ENCODE measurements at places on chromosomes 5 and 9.

- DNase-seq = no peak
Measured at GRCh38 chr5:142874540-142874939, 104.4 kb downstream of the ARHGAP26 start.

DNA sequence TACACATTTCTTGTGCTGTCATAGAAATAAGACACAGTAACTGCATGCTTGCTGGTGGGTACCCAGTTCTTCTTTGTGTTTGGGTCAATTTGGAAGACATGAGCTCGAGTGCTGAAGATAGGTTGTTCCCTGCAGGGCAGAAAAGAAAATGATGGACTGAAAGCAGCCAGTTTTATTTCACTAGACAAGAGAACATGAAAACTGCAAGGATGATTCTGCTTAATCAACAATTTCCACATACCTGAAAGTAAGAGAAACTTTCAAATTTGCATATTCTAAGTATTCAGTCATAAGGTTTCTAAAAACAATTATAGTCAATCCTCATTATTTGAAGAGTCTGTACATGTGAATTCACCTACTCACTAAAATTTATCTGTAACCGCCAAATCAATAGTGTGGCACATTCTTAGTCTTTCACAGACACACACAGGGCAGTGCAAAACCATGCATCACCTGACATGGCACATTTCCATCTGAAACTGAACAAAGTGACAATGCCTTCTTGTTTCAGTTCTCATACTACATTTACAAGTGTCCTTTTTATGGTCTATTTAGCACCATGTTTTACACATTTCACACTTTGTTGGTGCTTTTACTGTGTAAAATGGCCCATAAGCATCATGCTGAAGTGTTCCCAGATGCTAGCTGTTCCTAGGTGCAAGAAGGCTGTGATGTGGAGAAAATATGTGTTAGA, 56.9 kb downstream of the HOMER1 start:
- DNase-seq = no peak

DNA sequence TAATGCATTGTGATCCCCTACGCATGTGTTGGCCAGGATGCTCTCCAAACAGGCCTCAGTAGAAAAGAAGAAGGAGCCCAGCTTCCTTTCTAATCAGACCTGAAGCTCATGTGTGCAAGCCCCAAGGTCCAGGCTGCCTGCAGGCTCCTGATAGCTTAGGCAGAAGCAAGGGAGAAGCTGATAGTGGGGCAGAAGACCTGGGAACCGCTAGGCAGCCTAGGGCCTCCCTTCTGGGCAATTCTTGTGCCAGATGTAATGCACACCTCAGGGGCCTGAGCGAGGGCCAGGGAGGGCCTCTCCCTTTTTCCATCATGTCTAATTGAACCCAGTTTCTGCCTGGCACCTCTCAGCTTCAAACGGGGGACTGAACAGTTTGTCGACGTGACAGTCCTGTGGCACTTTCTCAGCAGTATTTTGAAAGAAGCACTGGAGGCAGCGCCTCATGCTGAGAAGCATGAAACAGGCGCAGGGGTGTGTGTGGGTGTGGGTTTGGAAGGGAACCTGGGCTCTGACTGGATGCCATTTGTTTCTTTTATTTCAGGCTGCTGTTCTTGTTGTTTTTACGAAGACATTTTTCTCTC, 212.8 kb downstream of the PIK3R1 start:
- DNase-seq = no peak

GRCh38 chr9:335373-335772, 120.7 kb downstream of the DOCK8 start:
- no peak for DNase-seq

DNA sequence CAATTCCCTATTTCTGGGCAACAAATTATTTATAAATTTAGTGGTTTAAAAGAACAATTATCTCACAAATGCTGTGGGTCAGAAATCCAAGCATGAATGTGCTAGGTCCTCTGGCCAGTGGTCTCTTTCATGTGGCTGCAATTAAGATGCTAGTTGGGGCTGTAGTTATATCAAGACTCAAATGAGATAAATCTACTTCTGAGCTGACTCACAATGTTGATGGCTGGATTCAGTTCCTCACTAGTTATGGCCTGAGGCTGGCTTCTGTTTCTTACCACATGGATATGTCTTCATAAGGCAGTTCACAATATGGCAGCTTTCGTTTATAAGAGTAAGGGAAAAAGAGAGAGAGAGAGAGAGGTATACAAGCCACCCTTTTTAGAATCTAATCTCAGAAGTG, 717.0 kb downstream of the PRELID2 start:
- no peak for DNase-seq

DNA sequence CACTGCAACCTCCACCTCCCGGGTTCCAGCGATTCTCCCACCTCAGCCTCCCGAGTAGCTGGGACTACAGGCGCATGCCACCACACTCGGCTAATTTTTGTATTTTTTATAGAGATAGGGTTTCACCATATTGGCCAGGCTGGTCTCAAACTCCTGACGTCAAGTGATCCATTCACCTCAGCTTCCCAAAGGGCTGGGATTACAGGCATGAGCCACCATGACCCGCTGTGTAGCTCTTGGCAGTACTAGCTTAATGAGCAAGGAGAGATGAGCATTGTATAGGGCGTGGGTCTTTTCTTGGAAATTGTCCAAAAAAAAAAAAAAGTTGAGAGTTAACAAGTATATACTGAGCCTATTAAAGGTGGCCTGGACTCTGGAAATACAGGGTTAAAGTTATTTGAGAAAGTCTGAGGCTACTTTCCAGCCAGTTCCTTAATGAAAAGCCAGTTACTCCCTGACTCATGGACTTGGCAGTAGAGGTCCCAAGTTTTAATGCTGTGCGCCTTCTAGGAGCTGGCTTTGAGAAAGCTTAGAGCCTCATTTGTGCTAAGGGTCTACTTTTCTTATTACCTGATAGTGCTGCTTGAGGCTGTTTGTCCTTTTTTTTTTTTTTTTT, 4.2 kb upstream of the FGF18 start:
- DNase-seq = no peak

- DNase-seq = no peak
Measured at GRCh38 chr9:28293369-28294090, 720.2 kb upstream of the C9orf72 start.

GRCh38 chr9:1929722-1930244, 85.4 kb upstream of the SMARCA2 start:
- peak; percentile 14 for DNase-seq

GRCh38 chr5:43985411-43985810, 382.4 kb downstream of the NNT start:
- no peak for DNase-seq

GRCh38 chr5:65127161-65127901, 354.4 kb downstream of the ADAMTS6 start:
- no peak for DNase-seq

DNA sequence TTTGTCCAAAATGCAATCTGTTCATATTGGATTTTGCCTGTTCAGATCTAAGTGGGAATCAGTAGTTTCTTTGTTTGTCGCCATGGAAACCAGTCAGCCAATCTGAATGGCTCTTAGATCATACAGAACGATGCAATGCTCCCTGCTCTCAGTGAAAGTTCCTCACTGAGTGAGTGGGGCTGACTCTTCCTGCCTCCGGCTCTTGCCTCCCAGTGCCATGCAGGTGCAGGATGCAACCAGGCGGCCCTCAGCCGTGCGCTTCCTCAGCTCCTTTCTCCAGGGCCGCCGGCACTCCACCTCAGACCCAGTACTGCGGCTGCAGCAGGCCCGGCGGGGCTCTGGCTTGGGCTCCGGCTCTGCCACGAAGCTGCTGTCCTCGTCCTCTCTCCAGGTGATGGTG, at the start of gene PTPDC1:
Gene PTPDC1 (plus strand): TSS at position 151 of the 400 bp plus-strand sequence. CDS start 67 bp downstream, at position 218.
- no peak for DNase-seq

DNA sequence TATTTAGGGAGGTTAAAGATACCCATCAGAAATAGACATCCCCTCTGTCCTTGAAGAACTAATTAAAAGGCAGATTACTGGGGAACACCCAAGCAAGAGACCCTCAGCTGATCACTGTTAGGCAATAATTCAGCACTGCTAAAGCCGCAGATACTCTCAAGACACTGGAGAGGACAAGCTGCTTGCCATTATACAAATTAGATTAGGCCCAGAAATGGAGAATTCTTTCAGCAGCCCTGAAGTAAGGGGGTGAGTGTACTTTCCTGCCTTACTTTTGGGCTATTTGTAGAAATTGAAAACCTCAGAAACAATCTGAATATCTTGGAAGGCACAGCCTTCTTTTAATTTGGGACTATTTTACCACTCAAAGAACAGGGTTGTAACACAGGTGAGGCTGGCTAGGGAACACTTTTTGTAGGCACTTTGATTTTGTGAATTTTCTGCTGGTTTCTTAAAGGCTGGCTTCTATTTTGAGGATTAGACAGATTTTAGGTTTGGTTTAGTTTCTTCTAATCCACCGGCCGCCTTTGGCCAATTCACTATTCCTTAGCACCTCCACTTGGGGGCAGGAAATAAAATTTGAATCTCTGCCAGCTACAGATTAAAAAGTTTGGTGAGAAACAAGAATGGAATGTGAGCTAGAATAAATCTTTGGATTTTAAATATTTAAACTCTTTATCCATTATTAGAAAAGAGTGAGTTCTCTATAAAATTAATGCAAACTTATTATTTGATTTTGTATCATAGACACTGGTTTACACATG, 106.0 kb downstream of the SMARCA2 start:
- no peak for DNase-seq

GRCh38 chr5:69042500-69042899, 51.3 kb upstream of the SLC30A5 start:
- no peak for DNase-seq

DNA sequence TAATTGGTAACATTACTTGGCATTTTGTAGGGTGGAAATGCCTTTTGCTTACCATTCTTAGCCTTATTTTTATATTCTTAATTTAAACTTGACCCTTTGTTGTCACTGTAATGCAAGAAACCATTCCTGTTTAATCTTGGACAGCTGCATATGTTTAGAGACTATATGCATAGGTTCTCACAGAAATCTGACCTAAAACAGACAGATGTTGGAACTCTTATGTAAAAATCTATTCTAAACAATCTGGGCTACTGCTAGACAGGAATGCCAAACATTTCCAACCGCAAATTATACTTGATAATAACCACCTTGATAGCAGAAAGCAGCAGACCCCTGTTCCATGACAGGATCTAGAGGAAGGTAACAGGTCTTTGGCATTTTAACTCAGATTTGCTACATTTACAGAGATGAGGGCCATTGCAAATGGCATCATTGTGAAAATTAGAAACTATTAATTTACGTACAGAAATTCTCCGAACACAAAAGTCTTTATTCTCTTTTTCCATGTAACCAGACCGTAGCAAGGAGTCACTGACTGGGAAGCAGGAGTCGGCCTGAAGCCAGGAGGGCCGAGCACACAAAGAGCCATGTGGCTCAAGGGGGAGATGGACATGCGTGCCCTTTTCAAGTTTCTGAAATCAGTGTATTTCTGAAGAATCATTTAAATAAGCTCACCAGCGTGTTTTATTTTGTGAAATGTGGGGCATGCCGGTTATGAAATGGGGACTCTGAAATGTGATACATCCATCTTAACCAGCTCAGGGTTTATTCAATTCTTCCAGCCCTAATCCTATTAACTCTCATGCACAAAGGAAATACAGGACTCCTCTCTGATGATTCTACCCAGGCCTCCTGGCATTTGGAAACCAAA, 139.3 kb downstream of the AOPEP start:
- DNase-seq = no peak

- DNase-seq = no peak
Measured at GRCh38 chr5:95471487-95471886, 80.3 kb downstream of the FAM81B start.

- no peak for DNase-seq
Measured at GRCh38 chr9:136644343-136644592, 18.4 kb upstream of the EGFL7 start.

DNA sequence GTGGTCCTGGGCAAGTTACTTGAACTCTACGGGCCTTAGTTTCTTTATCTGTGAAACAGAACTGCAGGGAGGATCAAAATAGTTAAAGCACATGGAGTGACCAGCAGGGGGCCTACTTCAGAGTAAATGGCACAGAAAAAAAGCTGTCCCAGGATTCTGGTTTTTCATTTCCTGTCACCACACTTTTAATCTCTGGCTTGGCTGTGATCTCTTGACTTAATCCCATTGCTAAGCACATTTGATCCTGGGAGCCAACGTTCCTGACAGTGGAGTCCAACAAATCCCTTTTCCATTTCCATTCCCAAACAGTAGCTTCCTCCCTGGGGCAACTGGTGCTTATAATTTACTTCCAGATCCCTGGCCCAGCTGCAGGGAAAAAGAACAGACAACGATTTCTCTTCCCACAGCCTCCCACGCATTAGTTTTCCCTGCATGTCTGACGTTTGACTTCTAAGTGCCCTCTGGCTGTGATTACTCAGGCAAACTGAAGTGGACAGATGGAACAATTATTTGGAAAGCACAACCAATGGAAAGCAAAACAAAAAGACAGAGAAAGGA, 136.5 kb upstream of the STK32A start:
- peak; percentile 11 for DNase-seq

DNA sequence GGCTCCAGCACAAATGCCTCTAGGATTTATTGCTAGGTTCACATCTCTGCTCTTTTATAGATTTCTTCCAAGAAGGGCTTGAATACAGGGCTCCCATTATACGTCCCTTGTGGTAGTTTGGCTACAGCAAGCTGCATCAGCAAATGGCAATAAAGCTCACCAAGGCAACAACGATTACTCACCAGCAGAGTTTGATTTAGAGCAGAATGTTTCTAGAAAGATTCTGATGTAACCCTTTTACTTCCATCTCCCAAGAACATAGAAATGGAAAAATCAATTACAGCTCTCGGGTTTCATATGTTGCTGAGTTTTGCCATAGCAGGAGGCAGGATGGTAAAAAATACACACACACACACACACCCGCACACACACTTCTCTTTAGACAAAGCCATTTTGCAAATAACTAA, 124.2 kb upstream of the TNPO1 start:
- no peak for DNase-seq

DNA sequence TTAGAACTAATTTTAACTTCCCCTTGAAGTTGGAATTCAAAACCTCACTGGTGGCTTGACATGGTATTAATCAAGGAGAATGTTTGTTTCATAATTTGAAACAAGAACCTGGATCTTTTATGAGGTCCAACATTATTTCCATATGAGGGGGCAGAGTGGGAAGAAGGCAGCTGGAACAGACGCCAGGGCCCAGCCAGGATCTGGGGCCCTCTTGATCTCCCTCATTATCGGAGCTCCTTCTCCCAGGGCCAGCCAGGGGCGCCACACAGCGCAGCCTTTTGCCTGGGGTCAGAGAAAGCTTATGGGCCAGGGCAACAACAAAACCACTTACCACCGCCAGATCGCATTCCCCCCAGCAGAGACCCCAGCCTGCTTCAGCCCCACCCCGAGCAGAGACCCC, 27.1 kb upstream of the NKD2 start:
- DNase-seq = no peak

- no peak for DNase-seq
Measured at GRCh38 chr5:120538149-120538548, 74.0 kb downstream of the PRR16 start.
